SJSA1 (cell line): ENCODE measurements at places on chromosomes 7 and 10.

DNA sequence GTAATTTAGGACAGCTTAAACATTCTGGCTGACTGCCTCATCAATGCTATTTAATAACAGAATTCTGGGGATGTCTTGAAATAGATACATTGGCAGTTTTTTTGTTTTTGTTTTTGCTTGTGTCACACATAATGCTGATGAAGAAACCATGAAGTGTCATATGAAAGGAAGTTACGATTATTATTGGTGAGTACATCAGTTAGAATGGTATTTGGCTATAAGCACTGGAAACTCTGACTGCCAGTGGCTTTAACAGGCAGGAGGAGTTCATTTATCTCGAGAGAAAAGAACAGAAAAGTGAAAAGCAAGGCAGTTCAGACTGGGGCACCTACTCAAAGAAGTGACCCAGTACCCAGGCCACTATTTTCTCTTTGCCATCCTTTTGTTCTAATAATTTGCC, 18.1 kb downstream of the LSM8 start:
- no peak for DNase-seq

DNA sequence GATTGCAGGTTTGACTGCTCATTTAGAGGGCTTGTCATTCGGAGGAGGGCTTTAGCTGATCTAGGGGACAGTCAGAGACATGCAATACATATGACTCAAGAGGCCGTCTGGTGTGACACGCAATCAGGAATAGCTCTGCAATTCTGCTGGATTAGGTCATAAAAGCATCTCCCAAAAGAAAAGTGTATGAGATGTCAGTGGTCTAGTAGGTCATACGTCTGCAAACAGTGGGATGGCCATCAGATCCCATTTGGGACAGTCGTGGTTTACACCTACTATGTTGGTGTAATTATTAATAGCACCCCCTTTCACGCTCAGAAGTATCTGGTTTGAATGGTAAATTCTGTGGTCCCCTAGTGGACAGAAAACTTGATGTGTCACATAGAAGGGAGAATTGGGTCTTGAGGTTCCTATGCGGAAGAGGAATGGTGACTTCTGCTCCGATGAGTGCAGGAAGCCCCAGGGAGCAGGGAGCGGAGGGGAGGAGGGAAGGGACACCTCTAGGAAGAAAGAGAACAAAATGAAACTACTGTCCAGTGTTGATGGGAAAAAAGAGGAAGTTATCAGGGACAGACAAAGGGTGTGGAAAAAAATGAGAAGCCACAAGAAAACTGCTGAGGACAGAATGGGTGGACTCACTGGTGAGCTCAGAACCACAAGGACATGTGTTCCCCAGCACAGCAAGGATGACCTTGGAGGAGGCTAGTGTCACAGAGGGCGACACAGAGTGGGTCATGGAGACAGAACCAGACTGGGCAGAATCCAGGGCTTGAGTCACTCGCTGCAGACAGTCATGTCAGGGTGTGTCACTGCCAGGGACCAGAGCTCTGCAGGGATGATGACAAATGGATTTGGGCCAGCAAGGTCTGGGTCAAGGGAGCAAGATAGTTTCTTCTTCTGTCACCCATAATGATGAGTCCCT, 59.9 kb downstream of the MAP3K8 start:
- peak; percentile 10 for DNase-seq

DNA sequence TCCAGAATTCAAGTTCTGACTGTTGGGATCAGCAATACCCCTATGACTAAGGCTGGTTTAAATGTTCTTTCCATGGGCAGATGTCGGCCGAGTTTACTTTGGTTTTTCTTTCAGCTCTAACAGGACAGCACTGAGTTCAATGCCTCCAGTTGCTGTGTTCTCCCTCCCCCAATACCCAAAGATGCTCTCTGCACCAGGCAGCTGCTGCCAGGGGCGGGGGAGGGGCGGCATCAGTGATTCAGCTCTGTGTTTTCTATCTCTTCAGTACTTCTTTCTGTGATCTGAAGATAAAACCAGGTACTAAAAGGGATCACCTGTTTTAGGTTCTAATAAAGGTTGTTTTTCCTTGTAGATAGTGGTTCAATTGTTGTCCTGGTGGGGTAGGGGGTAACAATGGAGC, 576.7 kb upstream of the POT1 start:
- DNase-seq: no peak

DNA sequence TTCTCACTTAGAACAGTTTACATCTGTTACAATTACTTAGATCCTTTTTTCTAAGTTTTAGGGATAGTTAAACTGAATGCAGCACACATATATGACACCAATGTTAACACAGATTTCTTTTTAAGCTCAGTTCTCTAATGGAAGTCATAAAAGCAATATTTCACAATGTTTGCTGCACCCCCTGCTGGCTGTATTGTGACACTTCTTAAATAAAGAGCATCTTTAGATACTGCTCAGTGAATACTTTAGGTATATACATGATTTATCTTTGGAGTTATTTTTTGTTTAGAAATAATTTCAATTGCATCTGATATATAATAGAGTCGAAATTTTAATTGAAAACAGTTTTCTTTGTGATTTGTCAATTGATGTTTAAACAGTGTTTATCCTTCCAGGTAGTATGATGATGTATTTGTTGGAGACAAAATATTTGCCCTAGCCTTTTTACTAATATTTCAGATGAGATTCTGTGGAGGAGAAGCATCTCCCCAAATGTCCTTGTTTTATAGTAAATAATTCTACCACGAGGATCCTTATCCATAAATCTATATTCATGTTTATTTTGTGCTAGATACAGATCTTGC, 174.4 kb downstream of the ST7 start:
- no peak for DNase-seq

DNA sequence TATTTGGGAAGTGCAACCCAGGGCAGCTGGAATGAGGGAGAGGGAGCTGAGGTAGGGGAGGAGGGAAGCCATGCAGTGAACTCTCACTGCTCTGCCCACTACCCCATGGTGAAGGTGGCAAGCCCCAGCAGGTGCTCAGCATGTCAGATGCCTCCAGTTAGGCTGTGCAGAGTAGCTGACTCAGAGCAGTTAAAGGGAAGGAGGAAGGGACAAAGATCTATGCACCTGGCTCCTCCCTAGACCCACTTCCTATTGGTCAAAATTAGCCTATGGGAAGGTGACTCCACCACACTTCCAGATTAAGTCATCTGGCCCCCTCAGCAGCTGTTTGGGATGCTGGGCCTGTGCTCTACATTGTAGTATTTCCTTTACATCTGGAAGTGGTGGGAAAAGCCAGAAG, 125.7 kb upstream of the MTPN start:
- no peak for DNase-seq

DNA sequence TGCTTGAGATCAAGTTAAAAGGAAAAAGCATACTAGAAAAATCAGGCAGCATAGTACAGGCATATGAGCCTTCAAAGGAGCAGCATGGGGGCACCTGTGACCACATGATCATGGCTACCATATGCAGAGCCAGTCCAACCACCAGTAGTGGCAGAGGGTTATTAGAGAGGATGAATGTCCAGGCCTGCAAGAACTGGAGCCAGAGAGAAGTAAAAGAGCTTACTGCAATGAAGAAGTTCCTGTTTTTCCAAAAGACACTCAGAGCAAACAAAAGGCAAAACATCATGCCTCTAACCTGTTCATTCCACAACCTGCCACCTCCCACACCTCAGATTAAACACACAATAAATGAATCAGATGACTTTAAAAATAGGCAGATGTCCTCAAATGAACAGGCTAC, 99.6 kb upstream of the NAMPT start:
- DNase-seq: no peak

DNA sequence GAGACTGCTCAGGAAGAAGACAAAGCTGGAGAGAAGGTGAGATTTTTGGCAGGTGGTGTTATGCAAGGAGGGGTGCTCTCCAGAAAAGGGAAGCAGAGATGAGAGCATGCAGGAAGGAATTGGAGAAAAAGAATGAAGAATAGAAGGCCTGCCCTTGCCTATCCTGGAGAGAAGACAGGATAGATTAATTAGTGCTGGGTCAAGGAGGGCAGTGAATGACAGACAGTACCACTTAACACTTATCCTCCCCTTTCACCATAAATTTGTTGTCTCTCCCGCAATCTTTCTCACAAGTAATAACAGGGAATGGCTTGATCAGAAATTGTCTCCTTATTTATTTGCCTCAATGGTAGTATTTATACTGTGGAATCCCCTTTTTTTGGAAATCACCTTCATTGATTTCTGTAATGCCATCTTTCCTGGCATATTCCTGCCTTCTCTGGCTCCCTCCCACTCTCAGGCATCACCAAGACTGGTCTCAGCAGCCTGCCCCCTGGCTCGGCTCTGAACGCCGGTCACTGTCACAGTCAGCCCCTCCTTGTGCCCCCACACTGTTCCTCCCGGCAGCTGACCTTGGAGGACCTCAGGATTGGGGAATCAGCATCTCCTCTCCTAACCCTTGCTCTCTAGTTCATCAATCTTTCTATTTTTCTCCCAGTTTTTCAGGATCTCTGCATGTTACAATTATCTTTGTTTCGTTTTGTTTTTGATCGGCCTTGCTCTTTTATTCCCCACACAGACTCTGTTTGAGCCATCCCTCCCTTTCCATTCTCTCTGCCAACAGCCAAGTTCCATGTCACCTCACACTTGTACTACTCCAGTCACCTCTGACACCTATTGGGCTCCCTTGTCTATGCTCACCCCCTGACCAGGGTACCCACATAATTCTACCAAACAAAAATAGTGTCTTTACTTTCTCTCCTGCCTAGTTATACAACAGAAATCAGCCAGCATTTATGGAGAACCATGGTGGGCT, 294.2 kb downstream of the PLXDC2 start:
- no peak for DNase-seq

GRCh38 chr10:95248989-95249388, 41.8 kb downstream of the PDLIM1 start:
- DNase-seq: peak; percentile 25

GRCh38 chr10:96625173-96625572, 38.4 kb upstream of the TM9SF3 start:
- no peak for DNase-seq

DNA sequence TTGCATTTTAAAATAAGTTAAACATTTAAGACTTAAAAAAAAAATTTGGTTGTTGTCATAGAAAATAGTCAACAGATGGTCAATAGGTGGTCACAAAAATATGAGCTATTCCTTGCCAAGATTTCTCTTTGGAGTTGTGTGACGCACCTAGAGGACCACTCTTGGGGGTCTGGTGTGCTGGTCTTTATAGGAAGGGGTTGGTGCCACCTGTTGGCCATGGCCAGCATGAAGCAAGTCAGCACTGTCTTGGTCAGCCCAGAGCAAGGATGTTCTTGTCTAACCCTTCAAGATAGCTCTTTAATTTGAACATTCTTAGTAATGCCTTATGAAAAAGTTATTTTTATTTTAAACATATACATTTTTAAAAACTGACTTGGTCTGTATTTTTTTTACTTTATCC, 267.9 kb upstream of the CNTNAP2 start:
- no peak for DNase-seq

- no peak for DNase-seq
These were observed 47.0 kb downstream of the AMZ1 start for GRCh38 chr7:2734751-2735571.

DNA sequence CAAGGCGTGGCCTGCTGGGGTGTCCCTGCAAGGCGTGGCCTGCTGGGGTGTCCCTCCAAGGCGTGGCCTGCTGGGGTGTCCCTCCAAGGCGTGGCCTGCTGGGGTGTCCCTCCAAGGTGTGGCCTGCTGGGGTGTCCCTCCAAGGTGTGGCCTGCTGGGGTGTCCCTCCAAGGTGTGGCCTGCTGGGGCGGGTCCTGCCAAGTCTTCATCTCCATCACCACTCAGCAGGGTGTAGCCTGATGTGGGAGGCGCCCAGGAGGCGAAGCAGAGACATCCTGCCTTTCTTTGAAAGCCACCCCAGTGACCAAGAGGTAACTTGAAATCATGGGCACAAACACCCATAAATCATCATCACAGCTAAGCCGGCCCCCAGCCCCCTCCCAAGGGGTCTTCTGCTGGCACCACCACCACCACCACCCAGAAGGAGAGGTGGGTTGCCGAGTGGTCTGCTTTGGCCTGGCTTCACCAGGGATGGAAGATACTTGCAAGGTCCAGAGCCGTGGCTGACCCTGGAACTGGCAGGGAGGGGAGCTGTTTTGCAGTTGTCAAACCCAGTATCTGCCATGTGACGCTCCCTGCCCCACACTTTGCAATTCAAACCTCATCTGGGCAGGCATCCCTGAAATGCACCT, 190.6 kb downstream of the EBF3 start:
- DNase-seq: no peak

DNA sequence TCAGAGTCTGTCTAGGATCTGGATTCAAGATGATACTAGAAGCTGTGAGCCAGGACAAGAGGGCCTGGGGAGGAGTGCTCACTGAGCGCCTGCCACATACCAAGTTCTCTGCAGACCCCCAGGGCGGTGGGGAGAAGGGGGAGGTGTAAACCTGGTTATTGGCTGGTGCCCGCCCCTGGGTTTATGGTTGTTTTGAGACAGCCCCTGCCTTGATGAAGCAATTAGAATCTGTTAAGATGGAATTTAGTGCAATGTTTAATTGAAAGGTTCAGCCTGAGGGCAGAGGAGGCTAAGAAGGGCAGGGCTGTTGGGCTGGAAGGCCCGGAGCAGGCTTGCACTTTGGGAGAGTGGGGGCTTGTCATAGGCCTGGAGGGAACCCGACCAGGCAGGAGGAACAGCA, 42.7 kb downstream of the PRF1 start:
- DNase-seq: no peak

- DNase-seq: no peak
These were observed 45.4 kb downstream of the PAX2 start for GRCh38 chr10:100790761-100791208.

GRCh38 chr7:83588602-83589240, 60.2 kb downstream of the SEMA3E start:
- DNase-seq: no peak

- DNase-seq: no peak
These were observed 86.1 kb upstream of the IGFBP3 start for GRCh38 chr7:46007194-46007593.

- no peak for DNase-seq
These were observed 16.2 kb upstream of the SLC26A4 start for GRCh38 chr7:107644309-107644974.

DNA sequence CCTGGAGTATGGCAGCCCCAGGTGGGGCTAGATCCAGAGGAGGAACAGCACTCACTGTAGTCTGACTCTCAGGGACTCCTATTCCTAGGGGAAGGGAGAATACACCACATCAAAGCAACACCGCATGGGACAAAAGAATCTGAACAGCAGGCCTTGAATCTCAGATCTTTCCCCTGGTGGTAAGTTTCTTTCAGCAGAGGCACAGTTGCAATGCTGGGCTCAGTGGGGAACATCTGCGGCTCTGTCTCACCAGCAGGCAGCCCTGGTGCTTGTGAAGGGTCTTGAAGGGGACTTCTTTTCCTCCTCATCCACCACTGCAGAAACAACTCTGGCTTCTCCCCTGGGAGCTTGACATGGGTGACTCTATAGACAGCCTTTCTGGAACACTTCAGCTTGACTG, 111.2 kb upstream of the ARHGAP21 start:
- no peak for DNase-seq

DNA sequence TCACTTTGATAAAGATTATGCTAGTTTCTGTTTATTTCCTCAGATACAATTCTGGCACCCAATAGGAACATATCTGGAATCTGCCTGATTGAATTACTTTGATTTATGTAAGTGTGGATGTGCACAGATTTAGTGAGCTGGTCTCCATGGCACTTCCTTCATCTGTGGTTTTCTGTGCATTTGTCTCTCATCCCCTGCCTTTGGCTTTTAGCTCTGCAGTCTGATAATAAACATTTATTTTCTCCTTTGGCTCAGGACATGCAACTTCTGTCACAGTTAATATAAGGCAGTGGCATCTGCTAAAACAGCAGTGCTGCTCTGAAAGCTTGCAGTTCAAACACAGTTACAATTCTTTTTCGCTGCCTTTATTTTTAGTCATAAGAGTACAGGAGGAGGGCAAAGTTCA, 273.7 kb upstream of the CHRM2 start:
- DNase-seq: no peak
